CD4-positive, alpha-beta T cell treated with Interleukin-6 at 100 ng/mL for 8 hours (primary cell): ENCODE measurements at places on chromosomes 3 and 15.
A peak's percentile ranks its signal among the peaks of the same experiment; 100 is the strongest.

GRCh38 chr15:29044503-29044901 is 158.7 kb downstream of the APBA2 start:
- no peak for DNase-seq

DNA sequence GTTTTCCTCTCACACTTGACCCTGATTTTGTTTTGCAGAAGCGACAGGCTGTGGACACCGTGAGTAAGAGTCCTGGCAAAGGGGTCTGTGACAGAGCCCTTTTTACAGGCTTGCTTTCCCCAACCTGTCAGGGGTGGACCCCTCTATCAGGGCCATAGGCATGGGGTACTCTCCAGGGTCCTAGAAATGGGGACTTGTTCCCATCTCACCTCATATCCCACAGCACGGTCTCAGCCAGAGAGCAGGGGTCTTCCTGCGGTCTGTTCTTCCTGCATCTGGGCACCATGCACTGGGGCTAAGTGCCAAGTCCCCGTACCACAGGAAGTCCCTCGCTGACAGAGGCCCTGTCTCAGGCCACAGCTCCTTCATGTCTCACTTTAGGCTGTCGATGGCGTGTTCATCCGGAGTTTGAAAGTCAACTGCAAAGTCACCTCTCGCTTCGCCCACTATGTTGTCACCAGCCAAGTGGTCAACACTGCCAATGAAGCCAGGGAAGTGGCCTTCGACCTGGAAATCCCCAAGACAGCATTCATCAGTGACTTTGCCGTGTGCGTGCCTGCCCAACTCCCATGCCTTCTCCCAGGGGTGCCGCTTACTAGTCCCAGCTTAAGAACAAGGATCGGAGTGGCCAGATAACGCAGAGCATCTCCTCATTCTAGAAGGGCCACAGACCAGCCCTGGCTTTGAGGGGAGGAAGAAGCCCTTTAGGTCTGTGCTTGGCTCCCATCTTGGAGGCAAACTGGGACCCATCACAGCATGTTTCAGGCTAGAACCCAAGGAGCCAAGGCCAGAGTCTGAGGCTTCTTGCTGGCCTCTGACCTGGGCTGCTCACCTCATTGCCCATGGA is 783 bp downstream of the ITIH1 start:
- DNase-seq: no peak

- DNase-seq: no peak
Measured at GRCh38 chr3:123276346-123277006, 74.7 kb downstream of the SEC22A start.

DNA sequence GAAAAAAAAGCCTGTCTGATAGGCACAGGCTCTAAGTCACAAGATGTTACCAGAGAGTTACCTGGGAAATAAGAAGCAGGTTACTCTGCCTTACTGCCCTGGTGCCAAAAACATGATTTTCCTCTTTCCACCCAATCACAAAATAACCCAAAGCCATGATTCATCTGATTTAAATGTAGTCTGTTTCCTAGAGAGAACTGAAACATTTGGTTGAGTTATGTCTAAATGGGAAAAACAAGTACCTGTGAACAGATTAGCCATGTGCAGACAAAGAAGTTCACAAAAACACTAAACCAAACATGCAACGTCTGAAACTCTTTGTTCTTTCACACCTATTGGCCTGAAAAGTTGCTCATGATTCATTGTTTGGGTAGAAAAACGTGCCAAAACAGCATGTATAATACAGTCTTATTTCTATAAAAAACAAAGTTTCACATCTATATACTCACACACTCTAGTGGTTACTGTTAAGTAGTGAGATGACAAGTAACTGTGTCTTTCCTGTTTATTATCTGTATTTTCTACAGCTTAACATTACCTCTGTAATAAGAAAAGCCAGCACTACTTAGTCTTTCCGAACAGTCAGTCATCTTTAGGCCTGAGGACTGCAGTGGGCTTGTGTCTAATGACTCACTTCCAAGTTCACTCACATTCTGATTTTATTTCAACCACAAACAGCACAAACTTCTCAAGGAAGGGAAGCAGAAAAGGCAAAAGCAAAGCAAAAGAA is 30.2 kb downstream of the FAM174B start:
- DNase-seq: no peak

- DNase-seq: no peak
Measured at GRCh38 chr3:167936019-167936418, 159.7 kb downstream of the GOLIM4 start.

DNA sequence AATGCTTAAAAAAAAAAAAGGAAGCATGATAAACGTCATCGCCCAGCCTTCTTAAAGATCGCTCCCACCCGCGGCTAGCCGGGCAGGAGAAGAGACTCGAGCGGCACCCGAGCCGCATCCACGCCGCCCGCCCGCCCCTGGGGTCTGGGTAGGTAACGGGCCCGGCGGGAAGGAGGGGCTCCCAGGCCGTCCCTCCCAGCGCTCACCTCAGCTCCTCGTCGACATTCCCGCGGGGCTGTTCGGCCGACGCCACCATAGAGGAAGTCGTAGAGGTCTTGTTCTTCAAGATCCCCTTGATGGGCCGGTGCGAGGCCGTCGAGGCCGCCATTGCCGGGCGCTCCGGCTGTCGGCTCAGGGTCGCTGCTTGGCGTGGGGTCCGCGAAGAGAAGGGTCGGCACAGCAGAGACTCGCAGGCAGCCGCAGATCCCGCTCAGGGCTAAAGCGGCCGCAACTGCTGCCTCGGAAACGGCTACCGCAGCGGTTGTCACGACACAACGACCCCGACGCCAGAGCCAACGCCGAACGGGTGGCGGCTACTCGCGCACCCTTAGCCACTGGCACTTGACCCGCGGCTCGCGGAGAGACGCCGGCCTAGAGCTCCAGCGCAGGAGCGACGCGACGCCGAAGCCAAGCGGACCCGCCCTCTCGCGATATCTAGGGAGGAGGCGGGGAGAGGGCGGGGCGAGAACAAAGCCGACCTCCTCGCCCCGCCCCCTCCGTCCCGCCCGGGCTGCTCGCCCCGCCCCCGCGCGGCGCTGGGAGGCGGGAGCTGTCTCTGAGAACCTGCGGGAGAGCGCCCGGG is at the start of gene PPP1R2:
TSS of gene PPP1R2 (minus strand) at position 628 of the 802 bp plus-strand sequence. CDS start at position 328, 300 bp downstream.
- DNase-seq: peak; percentile 87

DNA sequence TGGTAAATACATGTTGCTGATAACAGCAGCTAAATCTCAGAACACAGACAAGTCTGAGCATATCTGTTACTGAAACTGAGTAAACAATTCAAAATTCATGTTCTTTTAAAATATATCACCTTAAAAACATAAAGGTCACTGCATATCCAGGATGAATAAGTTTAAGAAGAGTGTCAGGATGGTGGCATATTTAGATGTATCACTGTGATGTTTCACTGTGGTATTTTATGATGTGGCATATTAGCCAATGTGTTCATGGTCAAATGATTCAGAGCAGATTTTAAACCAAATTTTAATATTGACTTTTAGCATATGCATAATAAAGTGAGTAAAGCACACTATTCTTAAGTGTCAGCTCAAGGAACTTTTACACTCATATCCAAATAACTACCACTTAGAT is 346.4 kb upstream of the DPPA4 start:
- DNase-seq: no peak

DNA sequence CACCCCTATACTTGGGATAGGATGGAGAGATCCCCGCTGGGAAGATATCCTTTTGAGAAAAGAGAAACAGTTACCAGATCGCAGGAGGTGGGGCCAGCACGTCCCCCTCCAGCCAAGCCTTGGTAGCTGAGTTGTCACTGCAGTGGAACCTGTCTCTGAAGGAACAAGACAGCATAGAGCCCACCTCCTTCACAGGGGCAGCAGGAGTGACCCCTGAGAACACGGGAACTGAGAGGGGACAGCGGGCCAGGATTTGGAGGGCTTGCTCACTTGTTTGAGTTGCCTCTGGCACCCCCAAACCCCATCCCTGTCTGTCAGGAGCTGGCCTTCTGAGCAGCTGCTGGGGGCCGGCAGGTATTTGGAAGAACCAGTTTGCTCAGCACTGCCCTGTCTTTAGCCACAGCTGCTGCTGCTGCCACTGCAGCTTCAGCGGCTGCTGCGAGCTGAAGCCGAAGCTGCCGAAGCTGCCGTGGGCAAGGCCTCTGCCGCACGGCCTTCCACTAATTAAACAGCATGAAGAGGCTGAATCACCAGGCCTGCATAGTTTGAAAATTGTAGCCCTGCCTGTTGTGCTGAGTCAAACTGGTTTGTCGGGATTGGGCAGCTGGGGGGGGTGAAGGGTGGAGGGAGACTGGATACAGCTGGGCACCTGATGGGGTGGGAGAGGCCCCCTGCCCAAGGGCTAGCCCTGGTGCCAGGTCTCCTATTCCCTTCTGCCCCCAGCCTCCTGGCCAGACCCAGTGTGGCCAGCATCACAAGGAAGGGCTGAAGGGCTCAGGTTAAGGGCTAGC is 4.0 kb downstream of the EPHB3 start:
- DNase-seq: no peak

DNA sequence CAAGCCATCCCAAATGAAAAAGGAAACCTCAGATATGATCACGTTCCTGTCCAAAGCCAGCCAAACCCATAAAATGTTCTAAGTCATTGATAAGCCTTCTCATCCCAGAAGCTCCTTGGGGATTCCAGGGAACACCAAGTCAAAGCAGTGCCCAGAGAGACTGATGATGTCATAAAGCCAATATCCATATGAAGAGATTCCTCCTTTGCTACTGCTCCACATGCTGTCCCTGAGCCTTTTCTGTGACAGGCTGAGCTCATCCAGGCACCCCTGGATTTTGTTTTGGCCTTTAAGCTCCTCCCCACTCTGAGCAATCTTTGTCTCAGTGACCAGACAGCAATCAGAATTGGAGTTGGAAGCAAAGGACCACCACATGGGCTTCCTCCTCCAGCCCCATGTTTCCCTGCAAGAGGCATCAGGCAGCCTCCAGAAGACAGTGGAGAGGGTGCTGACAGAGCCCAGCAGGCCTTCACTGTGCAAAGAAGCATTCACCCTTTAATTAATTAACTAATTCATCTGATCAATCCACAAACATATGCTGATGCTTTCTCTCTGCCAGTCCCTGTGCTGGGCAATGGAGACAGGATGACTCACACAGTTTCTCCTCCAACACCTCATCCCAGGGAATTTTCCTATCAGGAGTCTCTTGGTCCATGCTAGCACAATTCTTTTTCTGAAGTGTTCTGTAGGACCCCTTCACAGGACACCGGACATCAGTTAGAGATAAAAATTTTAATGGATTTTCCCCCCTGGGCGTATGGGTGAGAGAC is 25.0 kb downstream of the MEX3B start:
- no peak for DNase-seq

- DNase-seq: peak; percentile 39
Measured at GRCh38 chr3:48655606-48656005, 7.1 kb downstream of the CELSR3 start.

DNA sequence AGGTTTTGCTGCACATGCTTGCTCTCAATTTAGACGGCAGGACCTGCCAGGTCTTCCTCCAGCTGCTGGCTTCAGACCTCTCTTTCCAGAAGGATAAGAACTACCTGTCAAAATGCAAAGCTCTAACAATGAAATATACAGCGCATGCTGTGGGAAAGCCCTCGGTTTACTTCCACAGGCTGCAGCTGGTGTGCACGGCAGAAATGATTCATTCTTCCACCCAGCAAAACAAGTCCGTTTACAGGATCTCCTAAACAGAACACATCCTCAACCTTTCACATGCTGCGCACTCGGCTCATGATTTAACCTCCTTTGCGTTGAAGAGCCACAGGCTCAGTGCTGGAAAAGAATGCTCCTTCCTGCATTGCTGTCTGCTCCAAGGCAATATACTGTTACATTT is 92.4 kb upstream of the WNT5A start:
- DNase-seq: no peak

- no peak for DNase-seq
Measured at GRCh38 chr3:61452535-61453090, 108.8 kb upstream of the PTPRG start.

- DNase-seq: peak; percentile 3
Measured at GRCh38 chr3:155995525-155996370, 124.6 kb upstream of the KCNAB1 start.

DNA sequence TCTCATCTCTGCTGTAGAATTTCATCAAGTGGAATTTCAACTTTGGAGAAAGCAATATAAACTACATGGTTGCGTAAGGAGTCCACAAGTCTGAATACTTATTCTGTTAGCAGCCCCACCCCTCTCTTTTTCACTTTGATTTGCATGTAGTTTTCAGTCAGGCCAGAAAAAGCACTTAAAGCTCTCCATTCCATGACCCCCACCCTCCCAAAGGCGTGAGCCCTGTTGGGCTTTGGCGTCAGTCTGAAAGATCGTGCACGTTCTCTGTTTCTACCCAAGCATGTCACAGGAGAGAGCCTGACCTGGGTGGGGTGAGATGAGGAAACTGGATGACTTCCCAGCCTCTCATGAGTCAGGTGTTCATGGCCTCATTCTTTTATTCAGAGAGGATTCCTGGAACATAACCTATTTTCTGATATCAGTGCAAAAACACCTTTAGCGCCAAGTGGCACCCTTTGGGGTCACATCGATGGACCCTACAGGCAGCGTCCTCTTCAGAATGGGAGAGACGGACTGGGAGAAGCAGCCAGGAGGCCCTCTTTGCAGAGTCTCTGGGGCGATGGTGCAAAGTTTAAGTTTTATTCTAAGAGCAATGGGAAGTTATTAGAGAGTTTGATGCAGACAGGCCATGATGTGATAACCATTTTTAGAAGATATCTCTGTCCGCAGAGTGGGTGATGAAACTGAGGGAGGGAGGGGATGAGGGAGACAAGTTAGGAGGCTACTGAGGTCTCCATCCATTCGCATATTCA is 55.8 kb downstream of the LSM3 start:
- DNase-seq: no peak

DNA sequence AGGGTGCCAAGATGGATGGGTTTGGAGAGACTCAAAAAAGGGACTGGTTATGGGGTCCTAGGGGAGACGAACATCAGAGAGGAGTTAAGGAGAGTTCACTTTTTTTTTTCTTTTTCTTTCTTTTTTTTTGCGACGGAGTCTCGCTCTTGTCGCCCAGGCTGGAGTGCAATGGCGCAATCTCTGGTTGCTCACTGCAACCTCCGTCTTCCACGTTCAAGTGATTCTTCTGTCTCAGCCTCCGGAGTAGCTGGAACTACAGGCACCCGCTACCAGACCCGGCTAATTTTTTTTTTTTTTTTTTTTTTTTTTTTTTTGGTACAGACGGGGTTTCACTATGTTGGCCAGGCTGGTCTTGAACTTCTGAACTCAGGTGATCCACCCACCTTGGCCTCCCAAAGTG is 1.2 kb downstream of the SPINT1 start:
- DNase-seq: no peak

DNA sequence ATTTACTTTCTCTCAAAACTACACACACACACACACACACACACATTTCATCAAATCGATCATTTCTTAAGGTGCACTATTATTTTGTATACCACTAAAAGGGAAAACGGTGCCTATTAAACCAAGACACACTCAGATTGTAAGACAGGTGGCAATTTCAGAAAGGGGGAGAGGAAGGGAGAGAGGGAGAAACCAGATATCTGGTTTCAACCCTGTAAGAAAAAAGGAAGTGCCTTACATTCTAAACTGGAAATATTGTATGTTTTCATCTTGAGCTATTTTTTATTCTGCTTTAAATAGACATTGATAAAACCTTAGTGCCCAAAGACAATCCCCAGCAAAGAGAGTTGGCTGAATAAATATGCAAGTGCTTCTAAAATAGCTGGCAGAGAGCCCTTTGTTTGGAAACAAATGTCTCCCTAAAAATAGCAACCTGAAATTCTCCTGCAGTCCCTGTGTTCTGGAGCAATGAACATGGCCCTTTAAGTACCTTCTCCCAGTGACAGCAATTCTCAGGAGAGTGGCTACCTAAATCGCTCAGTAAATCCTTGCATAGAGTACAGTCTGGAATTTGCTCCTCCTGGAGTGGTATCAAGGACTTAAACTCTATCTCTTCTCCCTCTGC is 85.7 kb downstream of the RARB start:
- DNase-seq: no peak

GRCh38 chr3:169573148-169573547 is 90.4 kb downstream of the MECOM start:
- DNase-seq: no peak

GRCh38 chr3:197793247-197793646 is 2.2 kb downstream of the LRCH3 start:
- DNase-seq: peak; percentile 21
